Activated naive CD4-positive, alpha-beta T cell treated with anti-CD3 and anti-CD28 coated beads, Interleukin-2, amount 50 U/mL, for 72 hours (primary cell): ENCODE measurements at places on chromosomes 12 and 14. TPM values are rescaled to one million over a fixed set of nuclear protein-coding genes. Genes with fewer than 3 reads are reported as not detected.

RNASE3 gene
- total RNA-seq: not detected

CLEC14A gene
- not detected for total RNA-seq

NEDD8 gene
- total RNA-seq: 210 TPM

MGAT4C gene
- total RNA-seq: not detected

SMIM41 gene
- not detected for total RNA-seq

ADAMTS20 gene
- not detected for total RNA-seq

FOXN4 gene
- total RNA-seq: not detected

LRP6 gene
- total RNA-seq: 4.1 TPM

PMCH gene
- 0.35 TPM for total RNA-seq

PA2G4 gene
- total RNA-seq: 356 TPM

MYF5 gene
- not detected for total RNA-seq

SRGAP1 gene
- 0.25 TPM for total RNA-seq

GIT2 gene
- total RNA-seq: 64.3 TPM

GNG2 gene
- 121 TPM for total RNA-seq

ACYP1 gene
- total RNA-seq: 58.6 TPM

SIRT4 gene
- 3.3 TPM for total RNA-seq

TAS2R13 gene
- total RNA-seq: 0.23 TPM

CFL2 gene
- total RNA-seq: 6.0 TPM

KIF26A gene
- 0.43 TPM for total RNA-seq

CPNE6 gene
- total RNA-seq: not detected

C12orf54 gene
- total RNA-seq: not detected

KRT77 gene
- not detected for total RNA-seq

NRIP2 gene
- total RNA-seq: not detected

SCFD1 gene
- total RNA-seq: 60.2 TPM

KCNC2 gene
- not detected for total RNA-seq

DCAF11 gene
- 66.7 TPM for total RNA-seq

MUCL1 gene
- total RNA-seq: 0.82 TPM
